Activated naive CD8-positive, alpha-beta T cell treated with anti-CD3 and anti-CD28 coated beads for 36 hours (primary cell): ENCODE measurements at places on chromosomes 12 and 14. TPM values are rescaled to one million over a fixed set of nuclear protein-coding genes. Genes with fewer than 3 reads are reported as not detected.

DNA sequence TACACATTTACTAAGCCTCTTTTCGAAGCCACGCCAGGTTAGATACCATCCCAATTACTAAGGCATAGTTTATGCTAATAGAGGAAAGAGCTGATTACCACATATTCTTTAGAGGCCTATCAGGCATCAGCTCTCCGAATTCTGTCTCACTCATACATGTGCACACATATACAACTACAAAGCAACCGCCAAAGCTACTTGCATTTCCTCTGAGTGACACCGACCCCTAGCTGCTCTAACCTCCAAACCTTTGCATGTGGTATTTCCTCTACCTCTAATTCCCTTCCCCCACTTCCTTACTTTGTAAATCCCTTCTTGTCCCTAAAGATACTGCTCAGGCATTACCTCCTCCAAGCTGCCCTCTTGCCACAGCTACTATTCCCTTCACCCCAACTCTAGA is 107.2 kb downstream of the DUSP6 start:
- peaks cover 27% of the 10 kb centered on the region for H3K4me1 ChIP-seq
- peak; percentile 15 for DNase-seq
- peaks cover 15% of the 10 kb centered on the region for H3K27me3 ChIP-seq
- peak overlapping the region; percentile 64 for H3K27ac ChIP-seq
- H3K36me3 ChIP-seq = peaks cover 5% of the 10 kb centered on the region

- no peak overlapping the region for H3K27ac ChIP-seq
- H3K4me1 ChIP-seq = no peaks in the 10 kb centered on the region
- no peak for DNase-seq
- no peaks in the 10 kb centered on the region for H3K36me3 ChIP-seq
- peaks cover 10% of the 10 kb centered on the region for H3K27me3 ChIP-seq
- no peak overlapping the region for H3K4me3 ChIP-seq
Observed at GRCh38 chr12:3336606-3337311, 154.2 kb upstream of the PRMT8 start.

DNA sequence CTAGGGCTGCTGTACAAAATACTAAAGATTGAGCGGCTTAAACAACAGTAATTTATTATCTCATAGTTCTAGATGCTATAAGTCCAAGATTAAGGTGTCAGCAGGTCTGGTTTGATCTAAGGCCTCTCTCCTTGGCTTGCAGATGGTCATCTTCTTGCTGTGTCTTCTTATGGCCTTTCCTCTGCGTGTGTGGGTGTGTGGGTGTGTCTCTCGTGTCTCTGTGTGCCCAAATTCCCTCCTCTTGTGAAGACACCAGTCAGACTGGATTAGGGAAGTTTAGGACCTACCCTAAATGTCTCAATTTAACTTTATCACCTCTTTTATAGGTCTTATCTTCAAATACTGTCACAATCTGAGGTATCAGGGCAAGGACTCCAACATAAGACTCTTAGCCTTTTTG is 28.3 kb downstream of the DDHD1 start:
- H3K27me3 ChIP-seq = no peaks in the 10 kb centered on the region
- H3K36me3 ChIP-seq = peaks cover 36% of the 10 kb centered on the region
- no peak overlapping the region for H3K4me3 ChIP-seq
- peaks cover 40% of the 10 kb centered on the region for H3K4me1 ChIP-seq
- DNase-seq = no peak
- no peak overlapping the region for H3K27ac ChIP-seq

- H3K27me3 ChIP-seq = peaks cover 8% of the 10 kb centered on the region
- H3K27ac ChIP-seq = peak overlapping the region; percentile 77
- peaks cover 8% of the 10 kb centered on the region for H3K36me3 ChIP-seq
- H3K4me1 ChIP-seq = peaks cover 36% of the 10 kb centered on the region
Observed at GRCh38 chr12:47717443-47718193, 7.7 kb downstream of the ENDOU start.

The LHX5 gene
- total RNA-seq = not detected

The BDKRB2 gene
- not detected for total RNA-seq
